ENCODE measurements at places on chromosomes 5 and 9.

- DNase-seq, result no peak
Observed at GRCh38 chr5:64462391-64462790, 43.4 kb upstream of the RGS7BP start.

GRCh38 chr5:111704452-111705085 is 52.4 kb downstream of the NREP start:
- no peak for DNase-seq

GRCh38 chr9:128117613-128118471 is 9.7 kb downstream of the PTGES2 start:
- peak; percentile 95 for DNase-seq

DNA sequence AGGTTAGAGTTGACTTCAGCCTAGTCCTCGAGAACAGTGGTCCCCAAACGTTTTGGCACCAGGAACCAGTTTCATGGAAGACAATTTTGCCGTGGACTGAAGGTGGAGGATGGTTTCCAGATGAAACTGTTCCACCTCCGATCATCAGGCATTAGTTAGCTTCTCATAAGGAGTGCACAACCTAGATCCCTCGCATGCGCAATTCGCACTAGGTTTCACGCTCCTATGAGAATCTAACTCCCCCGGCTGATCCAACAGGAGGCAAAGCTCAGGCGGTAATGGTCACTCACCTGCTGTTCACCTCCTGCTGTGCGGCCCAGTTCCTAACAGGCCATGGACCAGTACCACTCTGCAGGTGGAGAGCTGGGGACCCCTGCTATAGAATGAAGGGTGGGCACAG is 163.6 kb downstream of the CDH6 start:
- no peak for DNase-seq

DNA sequence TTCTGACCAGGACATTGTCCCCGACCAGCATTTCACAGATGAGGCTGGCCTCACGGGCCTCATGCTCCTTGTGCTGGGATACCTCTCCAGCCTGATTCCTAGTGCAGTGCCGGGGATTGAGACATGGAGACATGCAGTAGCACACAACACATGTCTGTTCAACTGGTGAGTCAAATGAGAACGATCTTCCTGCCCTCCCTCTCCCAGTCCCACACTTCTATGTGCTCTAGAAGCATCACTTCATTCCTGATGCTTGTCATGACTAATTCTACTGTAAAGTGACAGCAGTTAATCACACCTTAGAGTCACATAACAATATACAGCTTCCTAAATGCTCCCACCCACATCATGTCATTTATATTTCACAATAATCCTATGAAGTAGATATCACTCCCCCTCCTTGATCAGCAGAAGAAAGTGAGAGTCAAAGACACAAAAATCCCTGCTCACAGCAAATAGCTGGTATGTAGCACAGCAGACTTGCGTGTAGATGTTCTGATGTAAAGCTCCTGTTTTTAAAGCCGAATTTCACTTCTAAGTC is 101.8 kb downstream of the CCDC192 start:
- no peak for DNase-seq

DNA sequence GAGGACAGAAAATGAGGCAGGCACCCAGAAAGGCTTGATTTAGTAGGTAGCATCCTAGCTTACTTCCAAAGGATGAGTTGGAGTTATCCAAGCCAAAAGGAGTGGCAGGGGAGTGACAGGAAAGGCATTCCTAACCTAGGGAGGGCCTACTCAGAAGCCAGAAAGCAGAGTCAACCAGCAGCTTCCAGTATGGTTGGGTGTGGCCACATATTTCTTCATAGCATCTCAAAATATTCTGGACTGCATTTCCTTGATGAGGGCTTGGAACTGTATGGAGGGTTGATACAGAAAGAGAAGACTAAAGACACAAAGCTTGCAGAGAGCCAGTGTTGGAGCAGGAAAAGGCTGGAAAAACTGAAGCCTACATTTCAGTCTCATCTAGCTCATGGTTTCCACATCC is 656.8 kb upstream of the DMAC1 start:
- no peak for DNase-seq

GRCh38 chr9:83209188-83209731 is 146.3 kb upstream of the RASEF start:
- no peak for DNase-seq

DNA sequence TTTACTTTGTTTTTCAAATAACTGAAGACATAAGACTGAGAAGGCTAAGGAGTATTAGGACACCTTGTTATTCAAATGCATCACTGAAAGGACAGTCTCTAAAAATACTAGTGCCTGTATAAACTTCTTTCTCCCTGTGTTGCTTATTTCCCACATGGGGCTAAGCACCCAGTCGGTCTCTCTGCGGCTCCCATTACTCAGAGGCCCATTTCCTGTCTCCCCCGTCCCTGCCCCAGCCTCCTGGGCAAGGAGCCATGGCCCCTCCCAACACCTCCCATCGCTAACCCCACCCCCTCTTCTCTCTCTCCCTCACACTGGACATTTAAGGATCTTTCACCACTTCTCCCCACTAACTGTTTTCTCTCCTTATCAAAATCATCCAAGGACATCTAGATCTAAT is 81.9 kb downstream of the EBF1 start:
- DNase-seq, result no peak

- no peak for DNase-seq
Observed at GRCh38 chr5:143311428-143311827, 92.1 kb downstream of the NR3C1 start.

DNA sequence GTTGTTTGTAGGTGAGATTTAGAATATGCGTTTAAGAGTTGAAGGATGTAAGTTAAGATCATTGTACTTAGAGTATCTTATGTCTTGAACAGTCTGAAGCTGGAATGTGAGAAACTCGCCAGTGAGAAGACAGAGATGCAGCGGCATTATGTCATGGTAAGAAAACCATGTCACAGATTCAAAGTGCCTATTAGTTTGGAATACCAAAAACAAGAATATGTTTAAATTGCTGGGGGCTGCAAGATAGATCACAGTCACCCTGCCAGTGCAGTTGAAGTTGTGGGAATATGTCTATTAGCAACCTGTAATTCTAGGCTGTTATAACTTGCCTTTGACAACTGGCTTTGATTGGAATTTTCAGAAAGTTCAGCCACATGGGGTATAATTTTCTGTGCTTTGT is 3.0 kb downstream of the TLE4 start:
- no peak for DNase-seq

DNA sequence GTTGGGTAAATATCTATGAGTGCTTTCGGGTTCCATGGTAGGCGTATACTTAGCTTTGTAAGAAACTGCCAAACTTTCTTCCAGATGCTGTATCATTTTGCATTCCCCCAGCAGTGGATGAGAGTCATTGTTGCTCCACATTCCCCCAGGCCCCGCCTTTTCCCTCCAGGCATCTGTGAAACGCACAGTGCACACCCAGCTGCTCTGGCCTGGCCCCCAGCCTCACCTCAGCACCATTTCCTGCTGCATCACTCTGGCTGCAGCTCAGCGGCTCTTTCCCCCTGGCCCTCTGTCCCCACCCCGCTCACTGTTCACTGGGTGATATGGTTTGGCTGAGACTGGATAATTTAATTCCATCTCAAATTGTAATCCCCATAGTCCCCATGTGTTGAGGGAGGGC is 76.6 kb upstream of the SPTLC1 start:
- DNase-seq, result no peak

GRCh38 chr9:86281593-86282076 is 703 bp downstream of the ISCA1 start:
- no peak for DNase-seq

GRCh38 chr5:79200573-79201183 is 35.3 kb upstream of the JMY start:
- no peak for DNase-seq

DNA sequence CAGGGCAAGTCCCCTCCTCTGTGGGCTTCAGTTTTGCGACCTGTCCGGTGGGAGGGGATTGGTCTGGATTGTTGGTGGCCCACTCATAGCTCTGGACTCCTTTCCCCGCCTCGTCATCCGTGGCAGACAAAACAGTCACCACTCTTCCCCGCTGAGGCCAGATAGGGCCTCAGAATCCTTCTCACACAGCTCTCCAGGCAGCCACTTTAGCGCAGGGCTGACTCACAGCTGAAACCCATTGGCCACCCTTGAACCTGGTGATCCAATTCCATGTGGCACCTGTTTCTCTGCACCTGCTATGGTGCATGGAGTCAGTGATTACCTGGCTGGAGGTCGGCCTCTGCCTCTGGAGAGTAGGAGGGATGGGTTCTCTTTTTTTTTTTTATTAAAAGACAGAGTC is 15.8 kb upstream of the CACFD1 start:
- no peak for DNase-seq

DNA sequence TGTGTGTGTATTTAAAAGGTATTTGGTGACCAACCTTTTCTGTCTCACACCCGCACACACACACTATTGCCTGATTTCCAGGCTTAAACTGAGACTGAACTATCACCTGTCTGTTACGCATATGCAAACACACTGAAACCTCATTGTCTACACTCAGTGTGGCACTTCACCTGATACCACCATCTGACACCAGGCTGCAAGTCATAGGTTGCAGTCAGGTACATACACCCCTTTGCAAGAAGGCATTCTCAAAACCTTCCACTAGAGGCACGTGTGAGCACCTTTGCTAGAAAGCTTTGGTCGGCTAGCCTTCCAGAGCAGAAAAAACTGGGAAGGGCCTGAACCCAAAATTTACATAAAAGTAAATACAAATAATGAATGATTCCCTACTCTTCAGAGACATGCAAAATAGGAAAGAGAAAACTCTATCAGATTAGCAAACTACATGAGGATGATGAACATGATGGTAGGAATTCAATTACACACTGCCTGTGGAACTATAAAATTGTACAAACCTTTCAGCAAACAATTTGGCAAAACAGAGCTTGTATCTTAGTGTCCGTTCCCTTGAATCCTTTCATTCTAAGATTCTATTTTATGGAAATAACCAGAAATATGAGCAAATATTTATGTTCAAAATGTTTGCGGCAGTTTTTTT is 5.9 kb upstream of the FOXD1 start:
- peak; percentile 21 for DNase-seq

GRCh38 chr5:11692636-11693035 is 211.6 kb downstream of the CTNND2 start:
- no peak for DNase-seq

- no peak for DNase-seq
Observed at GRCh38 chr5:134063188-134063820, 51.2 kb upstream of the TCF7 start.

GRCh38 chr9:1759009-1759408 is 256.1 kb upstream of the SMARCA2 start:
- no peak for DNase-seq

GRCh38 chr5:172456076-172456722 is 1.9 kb upstream of the SH3PXD2B start:
- DNase-seq, result no peak
